EH (cell line): ENCODE measurements at places on chromosomes 1 and 21.

DNA sequence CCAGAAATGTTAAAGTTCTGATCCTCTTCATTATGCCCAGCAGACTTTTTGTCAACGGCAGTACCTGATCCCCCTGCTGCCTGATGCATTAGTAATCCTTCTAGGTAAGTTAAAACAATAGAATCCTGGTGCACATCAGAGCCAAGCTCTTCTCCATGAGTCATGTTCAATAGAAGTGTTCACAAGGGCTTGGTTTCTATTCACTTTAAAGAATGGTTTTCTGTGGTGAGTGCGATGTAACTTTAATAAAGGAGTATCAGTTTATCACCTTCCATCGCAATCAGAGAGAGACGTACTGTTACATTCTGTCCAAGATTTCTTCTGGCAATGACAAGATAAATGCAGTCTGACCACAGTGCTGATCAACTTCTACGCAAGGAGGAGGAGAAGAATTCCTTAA lies 96.8 kb downstream of the NRIP1 start:
- no peak for DNase-seq

- no peak for DNase-seq
These were observed 75.7 kb upstream of the NRIP1 start for GRCh38 chr21:15140321-15141019.

GRCh38 chr21:26909972-26910371 lies 56.9 kb downstream of the ADAMTS5 start:
- DNase-seq = peak; percentile 55

DNA sequence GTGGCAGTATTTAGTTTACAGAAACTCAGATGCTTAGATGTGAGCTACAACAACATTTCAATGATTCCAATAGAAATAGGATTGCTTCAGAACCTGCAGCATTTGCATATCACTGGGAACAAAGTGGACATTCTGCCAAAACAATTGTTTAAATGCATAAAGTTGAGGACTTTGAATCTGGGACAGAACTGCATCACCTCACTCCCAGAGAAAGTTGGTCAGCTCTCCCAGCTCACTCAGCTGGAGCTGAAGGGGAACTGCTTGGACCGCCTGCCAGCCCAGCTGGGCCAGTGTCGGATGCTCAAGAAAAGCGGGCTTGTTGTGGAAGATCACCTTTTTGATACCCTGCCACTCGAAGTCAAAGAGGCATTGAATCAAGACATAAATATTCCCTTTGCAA lies 59.7 kb upstream of the ZNF326 start:
- DNase-seq = no peak

- DNase-seq = no peak
These were observed 48.2 kb downstream of the COQ8A start for GRCh38 chr1:226988334-226988666.

DNA sequence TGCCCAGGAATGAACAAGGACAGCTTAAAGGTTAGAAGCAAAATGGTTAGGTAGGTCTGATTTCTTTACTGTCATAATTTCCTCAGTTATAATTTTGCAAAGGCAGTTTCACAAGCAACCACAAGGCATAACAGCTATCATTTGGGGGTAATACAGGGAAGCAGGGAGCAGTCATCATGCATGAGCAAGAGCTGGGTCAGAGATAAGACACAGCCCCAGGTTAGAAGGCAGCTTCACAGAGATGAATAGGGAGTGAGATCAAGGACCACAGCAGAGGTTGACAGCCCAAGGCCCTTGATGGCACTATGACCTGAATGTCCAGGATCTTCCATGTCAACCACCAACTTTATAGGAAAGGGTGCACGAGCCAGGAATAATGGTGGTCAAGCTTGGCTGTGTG lies 9.0 kb upstream of the CSRP1 start:
- DNase-seq = no peak

DNA sequence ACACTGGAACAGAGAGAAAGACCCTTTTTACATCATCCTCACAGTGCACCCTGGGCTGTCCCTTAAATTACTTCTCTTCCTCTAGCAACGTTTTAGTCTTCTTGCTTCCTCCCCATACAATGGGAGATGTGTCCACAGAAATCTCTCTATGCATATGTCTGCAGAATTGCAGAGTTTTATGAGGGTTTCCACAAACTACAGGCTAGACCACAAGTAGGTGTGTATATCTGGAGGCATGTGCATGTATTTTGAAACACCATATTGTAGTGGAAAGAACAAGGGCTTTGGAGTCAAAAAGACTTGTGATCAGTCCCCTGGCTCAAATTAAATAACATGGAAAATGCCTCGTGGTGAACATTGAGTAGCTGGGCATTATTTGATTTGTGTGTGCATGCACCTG lies 121.3 kb upstream of the IPO9 start:
- DNase-seq = no peak

- peak; percentile 93 for DNase-seq
These were observed 145.5 kb upstream of the IRF2BP2 start for GRCh38 chr1:234755449-234755863.

DNA sequence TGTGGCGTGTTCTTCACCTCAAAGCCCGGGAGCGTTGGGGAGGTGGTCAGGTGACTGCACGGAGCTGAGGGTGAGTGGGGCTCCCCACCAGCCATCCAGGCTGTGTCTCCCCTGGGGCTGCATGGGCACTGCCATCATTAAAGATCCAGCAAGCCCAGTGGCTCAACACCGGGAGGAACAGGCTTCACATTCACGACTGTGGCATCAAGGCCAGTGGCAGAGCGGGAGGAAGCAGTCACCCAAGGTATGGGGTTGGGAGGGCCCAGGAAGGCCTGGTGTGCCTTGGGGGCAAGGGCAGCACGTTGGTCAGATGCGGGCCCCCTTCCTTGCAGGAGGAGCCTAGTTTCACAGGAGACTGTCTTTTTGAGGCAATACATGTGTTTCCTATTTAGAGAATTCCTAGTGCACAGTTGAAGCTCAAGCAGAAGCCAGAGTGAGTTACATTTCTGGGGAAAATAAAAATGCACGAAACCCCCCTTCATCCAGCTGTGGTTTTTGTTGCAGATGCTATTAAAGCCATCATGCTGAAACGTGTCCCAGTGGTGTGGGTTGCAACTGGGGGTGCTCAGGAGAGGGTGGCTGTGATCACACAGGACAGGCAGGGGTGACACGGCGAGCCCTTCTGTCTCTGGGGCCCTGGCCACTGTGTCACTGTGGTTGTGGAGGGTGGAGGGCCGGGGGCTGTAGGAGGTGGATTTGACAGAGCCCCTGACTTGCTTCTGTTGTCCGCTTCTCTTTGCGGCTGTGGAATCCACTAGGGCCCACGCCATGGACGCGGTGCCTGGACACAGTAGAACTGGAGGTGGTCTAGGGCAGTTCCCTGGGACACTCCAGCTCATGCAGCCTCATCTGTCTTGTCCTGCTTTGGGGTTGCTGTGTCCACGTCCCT lies 34.1 kb downstream of the SNAP47 start:
- DNase-seq = no peak
